Fibroblast of lung (primary cell): ENCODE measurements at places on chromosomes 7 and 10.

DNA sequence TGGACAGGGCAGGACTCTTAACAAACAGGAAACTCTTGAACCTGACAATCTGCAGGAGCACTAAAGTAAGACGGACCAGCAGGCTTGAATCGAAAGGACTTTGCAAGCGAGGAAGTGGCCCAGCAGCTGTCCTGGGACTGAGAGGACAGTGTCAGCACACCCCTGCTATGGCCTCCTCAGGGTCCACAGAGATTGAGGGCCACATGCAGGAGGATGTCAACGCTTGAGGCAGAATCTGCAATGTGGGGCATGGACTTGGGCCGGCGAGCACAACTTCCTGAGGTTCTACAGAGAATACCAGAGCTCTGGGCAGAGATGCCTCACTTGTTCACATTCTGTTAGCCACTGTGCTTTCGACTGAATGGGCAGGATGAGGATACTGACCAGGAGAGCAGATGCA is 84.4 kb upstream of the EFCAB10 start:
- DNase-seq: no peak

GRCh38 chr10:117638200-117638599 is 95.7 kb downstream of the EMX2 start:
- no peak for DNase-seq

- DNase-seq: no peak
These were observed 12.5 kb downstream of the SUV39H2 start for GRCh38 chr10:14891151-14891550.

- DNase-seq: no peak
These were observed 502.1 kb downstream of the RPS24 start for GRCh38 chr10:78535716-78536218.

DNA sequence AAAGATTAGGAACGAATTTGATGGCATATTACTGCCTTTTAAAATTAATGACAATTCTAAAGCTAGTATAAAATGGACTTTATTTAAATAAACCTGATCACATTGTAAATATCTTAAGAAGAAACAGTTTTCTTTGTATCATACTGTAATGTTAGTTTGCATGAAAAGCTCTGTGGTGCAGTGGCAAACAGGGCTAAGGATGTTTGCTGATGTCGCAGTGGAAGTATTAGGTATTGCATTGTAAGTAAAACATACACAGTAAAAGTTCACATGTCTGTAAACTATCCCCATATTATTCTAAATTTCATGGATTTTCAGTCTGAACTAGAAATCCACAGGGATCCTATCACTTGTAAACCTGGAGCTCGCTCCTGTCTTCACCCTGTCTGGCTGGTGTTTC is 252.6 kb upstream of the ZNF32 start:
- DNase-seq: peak; percentile 25

- DNase-seq: no peak
These were observed 351.7 kb upstream of the C7orf33 start for GRCh38 chr7:148238761-148239325.

- no peak for DNase-seq
These were observed 118.7 kb downstream of the MKX start for GRCh38 chr10:27626890-27627289.

- DNase-seq: peak; percentile 97
These were observed 46.2 kb downstream of the GRK5 start for GRCh38 chr10:119253433-119254174.

GRCh38 chr10:14009371-14010100 is 321.2 kb downstream of the FRMD4A start:
- peak; percentile 50 for DNase-seq

- DNase-seq: no peak
These were observed 134.9 kb upstream of the RSU1 start for GRCh38 chr10:16952080-16952479.

GRCh38 chr10:12412666-12413368 is 63.5 kb downstream of the CAMK1D start:
- DNase-seq: no peak

DNA sequence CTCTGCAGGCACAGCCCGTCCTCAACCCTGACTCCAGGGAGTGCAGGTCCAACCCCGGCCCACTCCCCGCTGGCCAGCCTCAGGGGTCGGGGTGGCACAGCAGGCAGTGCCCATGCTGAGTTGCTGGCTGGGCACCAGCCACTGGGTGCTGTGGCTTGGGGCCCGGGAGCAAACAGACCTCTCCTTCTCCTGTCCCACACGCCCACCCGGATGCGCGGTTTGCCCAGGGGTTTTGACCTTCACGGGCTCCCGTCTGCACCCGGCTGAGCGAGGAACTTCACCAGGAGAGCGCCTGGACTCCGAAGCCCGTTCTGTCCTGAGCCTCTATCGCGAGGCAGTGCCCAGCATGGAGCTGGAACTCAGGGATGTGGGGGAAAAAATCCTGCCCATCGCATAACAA is 2.6 kb upstream of the GRIFIN start:
- no peak for DNase-seq

DNA sequence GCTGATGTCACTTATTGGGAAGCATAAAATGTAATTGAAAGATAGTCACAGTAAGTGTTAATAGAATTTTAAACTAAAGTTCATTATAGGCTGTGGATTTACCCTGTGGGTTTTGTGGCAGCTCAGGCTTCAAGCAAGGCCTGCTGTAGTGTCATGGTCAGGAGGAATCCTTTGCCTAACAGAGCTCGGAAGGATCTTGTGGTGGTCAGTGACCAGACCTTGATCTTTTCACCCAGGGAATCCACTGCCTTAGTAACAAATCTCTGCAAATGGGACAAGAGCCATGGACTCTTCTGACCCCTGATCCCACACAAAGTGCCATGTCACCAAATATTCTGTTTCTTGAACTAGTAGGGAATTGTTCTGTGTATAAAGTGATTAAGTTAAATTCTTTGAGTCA is 20.6 kb upstream of the HDAC9 start:
- no peak for DNase-seq

DNA sequence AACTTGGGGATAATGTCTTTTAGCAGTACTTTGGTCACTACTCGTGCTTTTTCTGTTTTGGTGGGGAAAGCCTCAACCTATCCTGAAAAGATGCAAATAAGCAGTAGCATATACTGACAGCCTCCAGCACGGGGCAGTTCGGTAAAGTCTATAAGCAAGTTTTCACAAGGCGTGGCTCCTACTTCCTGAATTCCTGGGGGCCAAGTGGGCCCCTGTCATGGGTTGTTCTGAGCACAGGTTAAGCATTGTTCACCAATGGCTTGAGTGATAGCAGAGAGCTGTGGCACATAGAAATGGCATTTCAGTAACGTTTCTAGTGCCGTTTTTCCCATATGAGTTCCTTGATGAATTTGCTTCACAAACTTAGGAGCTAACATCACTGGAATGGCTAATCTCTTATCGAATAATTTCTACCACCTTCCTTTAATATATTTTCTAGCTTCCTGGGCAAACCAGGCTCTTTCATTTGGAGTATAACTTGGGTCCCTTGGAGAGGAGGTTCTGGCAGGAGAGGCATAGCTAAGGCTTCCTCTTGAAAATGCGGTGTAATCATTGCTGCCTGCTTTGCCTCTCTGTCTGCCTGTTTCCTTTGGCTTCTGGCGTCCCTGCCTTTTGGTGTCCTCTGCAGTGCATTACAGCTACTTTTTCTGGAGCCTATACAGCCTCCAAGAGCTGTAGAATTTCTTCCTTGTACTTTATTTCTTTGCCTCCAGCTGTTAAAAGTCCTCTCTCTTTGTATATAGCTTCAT is 11.7 kb upstream of the ZNF239 start:
- DNase-seq: no peak

DNA sequence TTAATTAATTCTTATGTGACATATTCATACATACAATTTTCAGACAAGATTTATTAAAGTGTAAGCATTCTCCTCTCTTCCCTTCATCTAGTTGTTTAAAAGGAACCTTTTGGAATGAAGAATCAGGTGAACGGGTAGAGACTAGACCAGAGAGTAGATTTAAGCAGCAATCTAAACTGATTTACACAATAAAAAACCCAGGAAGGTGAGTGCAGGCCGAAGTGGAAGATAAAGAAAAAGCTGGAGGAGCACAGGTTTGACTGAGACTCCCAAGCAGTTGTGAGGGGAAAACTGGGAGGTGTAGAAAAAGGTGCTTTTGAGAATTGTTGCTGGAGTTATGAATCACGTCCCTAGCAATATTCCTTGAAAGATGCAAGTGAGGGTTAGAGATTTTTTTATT is 601.1 kb downstream of the SORCS1 start:
- no peak for DNase-seq

DNA sequence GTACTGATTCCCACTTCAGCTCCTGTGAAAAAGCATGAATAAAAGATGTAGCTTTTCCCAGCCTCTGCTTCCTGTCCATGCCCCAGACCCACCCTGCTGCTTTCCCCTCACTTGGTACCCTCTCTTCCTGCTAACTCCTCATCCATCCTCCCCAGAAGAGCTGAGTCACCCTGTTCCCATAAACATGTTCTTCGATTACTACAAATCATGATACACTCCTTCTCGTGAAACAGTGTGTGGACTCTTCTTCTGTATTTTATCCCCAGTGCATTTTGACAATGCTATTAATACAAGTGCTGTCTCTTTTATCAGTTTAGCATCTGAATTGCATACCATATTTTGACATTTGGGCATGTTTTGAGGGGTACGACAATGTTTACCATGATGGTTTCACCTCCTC is 45.8 kb upstream of the SORBS1 start:
- peak; percentile 40 for DNase-seq

DNA sequence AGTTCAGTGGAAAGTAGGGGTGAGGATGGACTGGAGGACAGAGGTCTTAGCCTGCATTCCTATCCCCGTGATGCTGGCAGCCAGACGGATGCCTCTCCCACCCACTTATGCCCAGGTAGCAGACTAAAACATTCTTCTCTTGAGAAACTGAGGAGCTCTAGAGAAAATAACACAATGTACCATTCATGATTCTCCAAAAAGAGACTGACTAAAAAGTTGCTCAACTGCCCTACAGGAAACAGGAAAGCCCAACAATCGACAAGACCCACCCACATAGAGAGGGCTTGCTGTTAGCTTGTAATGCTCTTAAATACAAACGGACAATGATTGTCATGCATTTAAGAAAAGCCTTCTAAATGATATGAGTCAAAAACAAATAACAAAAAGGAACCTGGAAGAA is 33.2 kb upstream of the PDE1C start:
- no peak for DNase-seq

DNA sequence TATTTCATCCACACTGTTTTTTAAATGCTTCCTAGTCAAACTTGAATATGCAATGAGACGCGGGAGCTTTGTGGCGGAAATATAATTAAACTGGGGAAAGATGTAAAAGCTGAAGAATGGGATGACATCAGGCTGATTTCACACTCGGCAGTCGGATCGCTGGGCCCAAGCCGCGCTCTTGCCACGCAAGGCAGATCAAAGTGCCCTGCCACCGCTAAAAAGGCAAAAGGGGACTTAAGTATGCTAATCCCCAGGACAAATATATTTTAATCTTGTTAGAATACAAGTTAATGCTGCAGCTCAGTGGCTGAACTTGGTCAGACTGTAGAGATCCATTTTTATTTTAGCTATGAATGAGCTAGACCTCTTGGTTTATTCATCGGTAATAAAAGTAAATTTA is 13.8 kb downstream of the EN2 start:
- DNase-seq: no peak

GRCh38 chr7:155917836-155918430 is 105.7 kb upstream of the SHH start:
- peak; percentile 31 for DNase-seq

DNA sequence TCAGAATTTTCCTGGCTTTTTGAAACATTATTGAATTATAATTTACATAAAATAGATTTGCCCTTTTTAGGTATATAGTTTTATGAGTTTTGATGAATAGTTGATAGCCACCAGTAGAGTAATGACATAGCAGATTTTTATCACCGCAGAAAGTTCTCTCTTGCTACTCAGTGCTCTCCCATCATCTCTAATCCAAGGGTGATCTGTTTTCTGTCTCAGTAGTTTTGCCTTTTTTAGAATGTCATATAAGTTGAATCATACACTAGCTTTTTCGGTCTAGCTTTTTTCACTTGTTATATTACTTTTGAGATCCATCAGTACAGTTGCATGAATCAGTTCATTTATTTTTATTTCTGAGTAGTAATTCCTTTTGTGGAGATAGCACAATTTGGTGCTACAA is 17.9 kb downstream of the RSBN1L start:
- no peak for DNase-seq

DNA sequence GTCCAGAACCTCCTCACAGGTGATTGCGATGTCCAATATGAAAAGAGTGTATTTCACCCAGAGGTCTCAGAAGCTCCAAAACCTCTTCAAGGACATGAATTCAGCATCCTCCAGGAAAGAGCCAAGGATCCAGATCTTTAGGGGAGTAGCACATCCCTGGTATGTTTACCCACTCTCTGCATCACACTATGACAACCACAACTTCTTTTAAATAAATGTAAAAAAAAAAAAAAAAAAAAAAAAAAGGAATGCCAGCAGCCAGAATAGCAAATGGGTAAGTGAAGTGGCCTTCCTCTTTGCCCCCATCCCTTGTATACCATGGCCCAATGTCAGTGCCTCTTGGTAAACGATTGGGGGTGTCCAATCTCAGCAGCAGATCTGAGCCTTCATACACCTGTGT is 67.3 kb downstream of the SORBS1 start:
- no peak for DNase-seq

DNA sequence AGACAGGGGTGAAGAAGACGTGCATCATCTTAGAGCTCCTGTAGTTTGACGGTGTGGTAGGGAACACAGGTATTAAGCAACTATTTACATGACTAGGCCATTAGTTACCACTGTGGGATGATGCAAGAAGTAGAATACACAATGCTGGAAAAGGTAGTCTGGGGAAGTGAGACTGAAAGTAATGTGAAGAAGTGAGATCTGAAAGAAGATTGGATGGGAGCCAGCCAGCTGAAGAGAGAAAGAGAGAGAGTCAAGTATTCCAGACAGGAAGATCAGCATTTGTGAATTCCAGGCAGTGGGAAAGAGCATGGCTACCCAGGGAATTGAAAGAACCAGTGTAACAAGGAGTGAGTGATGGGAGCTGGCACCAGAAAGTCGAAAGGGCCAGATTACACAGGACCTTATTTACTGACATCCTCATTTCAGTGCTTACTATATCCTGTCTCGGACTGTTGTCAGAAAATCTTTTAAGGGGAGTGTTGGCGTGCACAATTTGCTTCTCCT is 4.0 kb upstream of the CFAP58 start:
- peak; percentile 66 for DNase-seq

- peak; percentile 91 for DNase-seq
These were observed 33.8 kb downstream of the VOPP1 start for GRCh38 chr7:55538538-55538937.

DNA sequence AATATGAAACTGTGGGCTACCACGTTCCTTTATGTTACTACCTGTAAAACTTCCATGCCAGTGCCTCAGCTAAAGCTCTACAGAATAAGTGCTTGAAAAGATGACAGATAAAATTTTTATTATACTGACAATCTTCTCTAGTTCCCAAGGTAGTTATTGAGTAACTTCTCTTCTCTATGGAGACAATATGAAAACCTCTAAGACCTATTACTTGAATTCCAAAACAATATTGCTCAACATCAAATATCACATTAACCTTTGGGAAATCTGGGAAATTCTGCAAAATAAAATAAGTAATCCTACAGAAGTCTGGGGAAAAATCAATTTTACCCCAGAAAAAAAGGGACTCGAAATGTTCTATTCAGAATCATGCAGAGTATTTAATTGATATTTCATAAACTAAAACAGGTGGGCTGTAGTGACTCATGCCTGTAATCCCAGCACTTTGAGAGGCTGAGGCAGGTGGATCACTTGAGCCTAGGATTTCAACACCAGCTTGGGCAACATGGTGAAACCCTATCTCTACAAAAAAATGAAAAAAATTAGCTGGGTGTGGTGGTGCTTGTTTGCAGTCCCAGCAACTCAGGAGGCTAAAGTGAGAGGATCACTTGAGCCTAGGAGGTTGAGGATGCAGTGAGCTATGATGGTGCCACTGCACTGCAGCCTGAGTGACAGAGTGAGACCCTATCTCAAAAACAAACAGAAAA is 23.8 kb upstream of the ANK3 start:
- no peak for DNase-seq
